ENCODE measurements at places on chromosomes 4 and X. TPM values are rescaled to one million over a fixed set of nuclear protein-coding genes. Genes with fewer than 3 reads are reported as not detected.

Gene CXCL6
- 0.69 TPM for total RNA-seq

Gene OTUD6A
- total RNA-seq = not detected

Gene SPIN2A
- total RNA-seq = 0.92 TPM

Gene ADAM29
- total RNA-seq = 1.4 TPM

Gene CPLX1
- 3.5 TPM for total RNA-seq

Gene CT83
- not detected for total RNA-seq

Gene SHROOM4
- 3.0 TPM for total RNA-seq

Gene NHS
- 14.8 TPM for total RNA-seq

Gene GUCY1A1
- 264 TPM for total RNA-seq

Gene SYNPO2
- 8.1 TPM for total RNA-seq

All from diencephalon (tissue), 1 donor.